GM10248 (cell line): ENCODE measurements at places on chromosomes 3 and 15.

- DNase-seq = no peak
These were observed 37.6 kb upstream of the RHCG start for GRCh38 chr15:89533861-89534544.

- no peak for DNase-seq
These were observed 11.0 kb upstream of the ARPP19 start for GRCh38 chr15:52579852-52580251.

- peak; percentile 41 for DNase-seq
These were observed 28.8 kb upstream of the SHC4 start for GRCh38 chr15:48992545-48992944.

DNA sequence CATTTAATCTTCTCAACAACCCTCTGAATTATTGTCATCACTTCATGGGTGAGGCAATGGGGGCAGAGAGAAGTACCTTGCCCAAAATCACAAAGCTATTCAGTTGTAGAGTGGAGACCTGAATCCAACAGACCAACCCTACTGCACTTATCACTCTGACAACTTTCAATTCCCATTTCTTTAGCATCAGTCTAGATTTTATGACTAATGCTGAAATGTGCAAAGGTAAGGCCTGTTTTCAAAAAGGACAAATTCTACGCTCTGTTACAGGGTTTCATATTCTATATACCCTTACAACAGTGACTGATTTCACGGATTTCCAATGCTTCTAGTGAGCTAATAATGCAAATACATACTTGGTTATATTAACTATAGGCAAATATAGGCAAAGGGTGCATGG, 286.0 kb downstream of the ADAMTS17 start:
- peak; percentile 18 for DNase-seq

GRCh38 chr3:170721563-170721962, 135.7 kb upstream of the SLC7A14 start:
- no peak for DNase-seq

DNA sequence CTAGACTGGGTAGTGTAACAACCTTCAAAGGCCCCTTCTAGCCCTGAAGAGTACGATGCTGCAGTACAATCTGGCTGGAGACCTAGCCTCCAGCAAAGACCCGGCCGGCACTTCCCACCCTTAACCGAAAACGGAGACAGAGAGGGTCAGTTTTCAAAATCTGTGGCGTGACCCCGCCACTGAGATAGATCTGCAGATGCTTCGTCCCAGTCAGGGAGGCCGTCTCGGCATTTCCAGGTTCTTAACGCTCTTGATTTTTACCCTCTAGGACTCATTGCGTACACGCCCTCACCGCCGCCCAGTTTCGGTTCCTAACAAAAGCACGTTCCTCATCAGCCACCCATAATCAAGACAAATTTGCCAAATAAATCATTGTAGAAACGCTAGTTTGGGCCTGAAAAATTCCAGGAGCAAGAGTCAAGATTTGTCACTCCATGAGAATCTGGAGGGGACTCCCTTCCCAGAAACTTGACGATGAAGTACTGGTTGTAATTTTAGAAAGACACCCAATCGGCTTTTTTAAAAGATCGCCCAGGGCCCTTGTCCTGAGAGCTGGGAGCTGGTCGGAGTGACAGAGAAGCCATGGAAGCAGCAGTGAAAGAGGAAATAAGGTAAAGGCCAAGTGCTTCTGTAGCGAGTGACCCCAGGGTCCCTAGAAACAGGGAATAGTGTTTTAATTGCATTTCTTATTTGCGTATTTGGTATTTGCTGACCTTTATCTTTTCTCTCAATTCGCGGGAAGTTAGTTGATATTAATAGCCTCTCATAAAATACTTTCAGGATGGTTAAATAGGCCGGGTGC, 868 bp upstream of the TMEM87A start:
- peak; percentile 53 for DNase-seq

DNA sequence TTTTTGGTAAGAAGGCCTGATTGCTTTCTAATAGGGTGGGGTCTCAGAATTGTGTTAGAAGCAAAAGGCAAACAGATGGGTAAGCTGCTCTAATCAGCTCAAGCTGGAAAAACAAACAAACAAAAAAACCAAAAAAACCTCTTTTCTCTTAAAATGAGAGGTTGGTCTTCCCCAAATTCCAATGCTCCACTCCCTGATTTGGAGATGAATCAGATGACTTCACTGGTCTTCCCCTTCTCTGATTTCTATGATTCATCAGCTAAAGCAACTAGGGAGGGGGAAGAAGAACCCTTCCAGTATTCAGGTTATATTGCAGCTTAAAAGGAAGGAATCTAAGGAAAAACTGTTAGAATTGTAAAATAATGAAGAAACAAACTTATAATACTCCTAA, 9.6 kb upstream of the ANXA2 start:
- DNase-seq = no peak

GRCh38 chr3:128432971-128433836, 33.5 kb downstream of the DNAJB8 start:
- DNase-seq = no peak

GRCh38 chr3:150495563-150496168, 50.6 kb downstream of the SERP1 start:
- peak; percentile 53 for DNase-seq

GRCh38 chr15:34271493-34271892, 46.7 kb downstream of the EMC4 start:
- DNase-seq = no peak

DNA sequence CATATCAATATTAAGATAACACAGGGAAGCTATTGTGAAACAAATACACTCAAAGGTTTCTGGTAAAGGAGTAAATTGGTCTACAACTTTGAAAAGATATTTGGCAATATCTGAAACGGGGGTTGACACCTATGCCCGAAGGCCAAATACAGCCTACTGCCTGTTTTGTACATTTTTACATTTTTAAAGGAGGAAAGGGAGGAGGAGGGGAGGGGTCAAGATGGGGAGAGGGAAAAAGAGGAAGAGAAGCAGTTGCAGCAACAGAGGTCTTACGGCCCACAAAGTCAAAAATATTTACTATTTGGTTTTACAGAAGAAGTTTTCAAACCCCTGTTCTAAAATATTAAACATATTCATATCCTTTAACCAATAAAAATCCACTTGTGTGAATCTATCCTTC, 94.2 kb downstream of the FMN1 start:
- no peak for DNase-seq

DNA sequence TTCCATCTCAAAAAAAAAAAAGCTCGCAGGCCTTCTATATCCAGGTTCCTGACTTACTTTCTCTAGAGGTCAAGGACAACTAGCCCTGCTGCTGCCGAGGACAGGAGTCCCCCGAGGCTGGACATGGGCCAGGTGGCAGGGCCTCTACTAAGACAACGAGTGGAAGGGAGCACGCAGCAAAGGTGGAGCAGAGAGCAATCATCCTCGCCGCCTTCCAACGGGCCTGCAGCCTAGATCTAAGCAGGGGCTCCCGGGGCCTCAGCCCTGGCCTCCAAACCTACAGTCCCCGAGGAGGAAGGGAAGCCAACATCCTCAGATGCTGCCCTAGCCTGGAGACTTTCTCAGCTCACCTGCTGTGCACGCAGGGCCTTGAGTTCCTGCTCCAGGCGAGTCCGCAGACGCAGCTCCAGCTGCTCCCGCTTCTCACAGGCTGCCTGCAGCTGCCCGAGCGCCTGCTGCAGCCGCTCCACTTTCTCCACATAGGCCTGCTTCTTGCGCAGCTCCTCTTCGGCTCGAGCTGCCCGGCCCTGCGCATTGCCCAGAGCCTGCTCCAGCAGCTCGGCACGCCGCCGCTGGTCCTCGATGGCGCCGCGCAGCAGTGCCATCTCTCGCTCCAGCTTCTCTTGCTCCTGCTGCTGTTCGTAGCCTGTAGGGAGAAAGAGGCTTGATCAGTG, 12.9 kb downstream of the AMOTL2 start:
- DNase-seq = no peak

DNA sequence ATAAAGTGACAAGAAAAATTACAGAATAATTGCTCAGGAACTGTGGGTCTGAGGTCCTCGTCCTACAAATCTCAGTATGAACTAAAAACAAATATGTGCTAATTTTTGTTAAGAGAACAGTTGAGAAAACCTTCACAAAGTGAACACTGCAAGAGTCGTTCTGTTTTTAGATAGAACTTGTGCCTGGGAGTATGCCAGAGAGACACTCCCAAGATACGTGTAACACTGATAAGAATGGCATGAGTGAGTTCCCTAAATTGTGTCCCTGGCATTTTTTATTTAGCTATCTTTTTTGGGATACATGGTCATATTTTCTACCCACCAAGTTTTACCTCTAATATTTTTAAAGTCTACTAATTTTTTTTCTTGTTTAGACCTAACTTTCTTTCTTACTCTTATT, 860.0 kb upstream of the NR2F2 start:
- DNase-seq = no peak

DNA sequence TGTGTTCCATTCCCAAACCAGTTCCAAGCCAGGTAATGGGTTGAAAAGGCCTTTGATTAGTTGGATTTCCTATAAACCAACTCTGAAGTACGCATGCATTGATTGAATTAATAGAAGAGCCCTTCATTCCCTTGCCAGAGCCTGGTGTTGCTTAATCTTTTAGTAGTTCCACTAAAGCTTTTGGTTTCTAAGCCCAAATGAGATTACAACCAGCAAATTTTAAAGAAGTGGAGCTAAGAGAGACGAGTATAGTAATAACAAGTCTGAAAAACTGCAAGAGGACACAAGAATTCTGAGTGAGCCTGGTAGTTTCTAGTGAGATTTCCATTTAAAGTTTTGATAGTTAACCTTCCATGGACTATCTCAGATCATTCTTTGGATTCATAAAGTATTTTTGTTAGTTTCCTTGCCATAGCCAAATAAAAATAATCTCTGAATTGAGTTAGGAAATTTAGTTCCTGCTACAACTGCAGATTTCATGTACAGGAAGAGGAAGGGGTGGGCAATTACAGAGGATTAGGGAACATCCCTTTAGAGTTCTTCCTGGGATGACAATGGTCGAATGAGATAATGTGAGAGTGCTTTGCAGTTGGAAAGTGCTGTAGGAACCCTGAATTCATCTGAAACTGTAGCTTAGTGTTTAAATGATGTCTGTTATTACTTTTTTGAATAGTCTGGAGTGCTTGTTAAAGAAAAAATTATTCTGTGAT, 136.8 kb downstream of the FNDC3B start:
- DNase-seq = no peak

GRCh38 chr3:120420928-120421551, 29.8 kb downstream of the FSTL1 start:
- no peak for DNase-seq

GRCh38 chr3:183895296-183895695, 10.6 kb upstream of the PARL start:
- DNase-seq = peak; percentile 86

GRCh38 chr15:38864827-38865581, 300.4 kb upstream of the RASGRP1 start:
- no peak for DNase-seq

DNA sequence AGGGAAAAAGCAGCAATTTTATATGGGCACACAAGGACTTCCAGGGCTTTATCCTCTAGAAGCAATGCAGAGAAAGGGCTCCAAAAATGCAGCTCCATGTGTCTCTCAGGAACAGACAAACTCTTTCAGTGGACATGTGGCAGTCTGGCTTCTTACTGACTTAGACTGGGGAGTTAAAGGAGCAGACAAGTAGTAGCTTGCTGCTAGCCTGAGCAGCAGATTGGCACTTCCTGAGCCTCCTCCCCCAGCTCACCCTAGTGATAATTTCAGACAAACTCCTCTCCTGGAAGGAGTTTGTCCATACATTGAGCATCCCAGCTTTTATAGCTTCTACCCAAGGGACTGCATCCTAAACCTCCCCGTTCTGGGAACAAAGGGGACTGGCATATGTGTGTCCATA, 101.7 kb upstream of the MANF start:
- no peak for DNase-seq

- no peak for DNase-seq
These were observed 15.6 kb downstream of the FRMD4B start for GRCh38 chr3:69370156-69370883.

- DNase-seq = peak; percentile 28
These were observed 68.7 kb downstream of the SLTM start for GRCh38 chr15:58864602-58865424.

DNA sequence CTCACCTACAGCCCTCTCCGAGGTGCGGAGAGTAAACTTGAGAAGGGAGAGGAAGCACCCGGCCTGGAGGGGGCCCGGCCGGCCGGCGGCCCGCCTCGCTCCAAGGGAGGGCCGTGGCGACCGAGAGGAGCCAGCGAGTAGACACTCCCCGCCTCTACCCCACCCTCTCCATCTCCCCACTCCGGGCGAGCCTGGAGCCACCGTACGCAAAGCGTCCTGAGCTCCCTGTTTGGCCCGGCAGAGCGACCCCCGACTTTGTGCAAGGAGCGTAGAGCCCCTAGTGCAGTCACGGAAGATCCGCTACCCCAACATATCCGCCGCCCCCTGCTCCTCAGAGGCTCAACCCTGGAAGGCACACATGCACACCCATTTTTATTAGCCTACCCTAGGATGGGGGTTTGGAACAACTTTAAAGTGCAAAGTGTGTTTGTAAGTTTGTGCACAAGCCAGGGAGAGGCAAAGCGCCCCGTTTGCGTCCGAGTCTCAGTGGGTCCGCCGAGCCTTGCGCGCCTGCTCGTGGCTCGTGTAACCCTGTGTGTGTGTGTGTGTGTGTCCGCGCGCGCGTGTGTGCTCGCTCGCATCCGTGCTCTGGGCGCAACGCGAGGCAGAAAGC, 508 bp upstream of the SMAD6 start:
- DNase-seq = no peak

DNA sequence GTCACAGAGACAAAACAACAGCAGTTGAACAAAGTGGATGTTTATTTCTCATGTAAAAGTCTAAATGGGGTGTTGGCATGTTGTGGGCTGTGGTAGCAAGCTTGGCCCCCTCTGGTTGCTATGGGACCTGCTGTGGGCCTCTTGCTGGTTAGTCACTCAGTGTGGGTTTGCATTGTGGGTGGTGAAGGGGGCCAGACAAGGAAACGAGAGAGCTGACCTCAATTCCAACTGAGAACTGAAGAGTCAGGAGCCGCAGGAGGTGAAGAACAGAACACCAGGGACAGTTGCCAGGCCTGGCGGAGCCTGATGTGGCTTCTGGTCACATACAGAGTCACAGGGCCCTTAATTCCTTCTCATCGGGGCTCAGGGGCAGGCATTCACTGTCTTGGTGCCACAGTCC, 1.9 kb upstream of the ADPGK start:
- no peak for DNase-seq

GRCh38 chr15:43329217-43329959, 985 bp downstream of the LCMT2 start:
- no peak for DNase-seq

GRCh38 chr15:26451995-26452394, 320.9 kb downstream of the GABRB3 start:
- DNase-seq = no peak

DNA sequence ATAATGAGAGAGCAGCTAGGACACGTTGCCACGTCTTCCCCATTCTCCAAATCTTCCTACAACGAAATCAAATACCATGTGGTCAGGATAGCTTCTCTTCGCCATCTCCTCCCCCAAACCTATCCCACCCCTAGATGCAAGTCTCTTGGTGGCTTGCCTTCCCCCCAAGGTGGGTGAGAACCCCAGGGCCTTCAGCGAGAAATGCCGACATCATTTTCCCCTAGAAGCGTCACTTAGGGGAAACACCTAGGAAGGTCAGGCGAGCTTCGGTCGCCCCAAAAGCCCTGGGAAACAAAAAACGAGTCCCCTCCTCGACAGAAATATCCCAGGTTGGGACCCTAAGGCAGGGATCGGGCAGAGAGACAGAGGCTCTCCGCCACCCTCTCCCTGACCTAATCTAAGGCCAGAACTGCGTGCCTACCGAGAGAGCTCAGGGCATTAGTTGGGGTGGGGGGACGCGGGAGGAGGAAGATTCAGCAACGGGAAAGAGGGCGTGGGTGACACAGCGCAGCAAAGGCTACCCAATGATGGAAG, 502 bp downstream of the DPH3 start:
- DNase-seq = no peak

- no peak for DNase-seq
These were observed 43.7 kb upstream of the IGSF10 start for GRCh38 chr3:151504606-151505005.
